ENCODE measurements at places on chromosomes 7 and 10.

DNA sequence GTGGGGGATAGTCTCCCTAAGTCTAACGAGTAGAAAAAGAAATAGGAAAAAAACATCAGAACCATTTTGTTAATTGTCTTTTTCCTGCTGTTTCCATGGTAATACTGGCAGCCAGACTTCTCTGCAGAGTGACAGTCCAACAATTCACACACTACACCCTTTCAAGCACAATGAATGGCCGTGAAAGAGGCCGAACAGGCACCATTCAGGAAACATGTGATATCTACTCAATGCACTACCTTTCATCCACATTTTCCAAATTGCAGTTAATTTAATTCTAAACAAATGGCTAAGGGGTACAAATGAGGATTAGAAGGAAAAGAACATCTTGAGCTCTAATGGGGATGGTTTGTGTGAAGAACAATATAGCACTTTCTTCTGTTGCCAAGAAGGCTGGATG is 358.5 kb upstream of the ANKRD30A start:
- no peak for DNase-seq

GRCh38 chr7:28362182-28362581 is 50.1 kb upstream of the CREB5 start:
- no peak for DNase-seq

GRCh38 chr7:134724606-134725005 is 54.8 kb upstream of the CALD1 start:
- no peak for DNase-seq

DNA sequence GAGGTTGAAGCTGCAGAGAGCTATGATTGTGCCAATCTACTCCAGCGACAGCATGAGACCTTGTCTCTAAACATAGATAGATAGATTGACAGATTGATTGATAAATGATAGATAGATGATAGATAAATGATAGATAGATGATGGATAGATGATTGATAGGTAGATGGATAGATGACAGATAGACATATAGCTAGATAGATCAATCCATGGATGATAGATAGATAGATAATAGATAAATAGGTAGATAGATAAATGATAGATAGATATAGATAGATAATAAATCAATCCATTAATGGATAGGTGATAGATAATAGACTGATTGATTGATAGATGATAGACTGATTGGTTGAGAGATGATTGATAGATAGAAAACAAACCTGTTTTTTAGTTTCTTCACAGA is 349.6 kb downstream of the PAXIP1 start:
- DNase-seq: no peak

- DNase-seq: no peak
Measured at GRCh38 chr7:40826411-40827221, 691.8 kb downstream of the SUGCT start.

DNA sequence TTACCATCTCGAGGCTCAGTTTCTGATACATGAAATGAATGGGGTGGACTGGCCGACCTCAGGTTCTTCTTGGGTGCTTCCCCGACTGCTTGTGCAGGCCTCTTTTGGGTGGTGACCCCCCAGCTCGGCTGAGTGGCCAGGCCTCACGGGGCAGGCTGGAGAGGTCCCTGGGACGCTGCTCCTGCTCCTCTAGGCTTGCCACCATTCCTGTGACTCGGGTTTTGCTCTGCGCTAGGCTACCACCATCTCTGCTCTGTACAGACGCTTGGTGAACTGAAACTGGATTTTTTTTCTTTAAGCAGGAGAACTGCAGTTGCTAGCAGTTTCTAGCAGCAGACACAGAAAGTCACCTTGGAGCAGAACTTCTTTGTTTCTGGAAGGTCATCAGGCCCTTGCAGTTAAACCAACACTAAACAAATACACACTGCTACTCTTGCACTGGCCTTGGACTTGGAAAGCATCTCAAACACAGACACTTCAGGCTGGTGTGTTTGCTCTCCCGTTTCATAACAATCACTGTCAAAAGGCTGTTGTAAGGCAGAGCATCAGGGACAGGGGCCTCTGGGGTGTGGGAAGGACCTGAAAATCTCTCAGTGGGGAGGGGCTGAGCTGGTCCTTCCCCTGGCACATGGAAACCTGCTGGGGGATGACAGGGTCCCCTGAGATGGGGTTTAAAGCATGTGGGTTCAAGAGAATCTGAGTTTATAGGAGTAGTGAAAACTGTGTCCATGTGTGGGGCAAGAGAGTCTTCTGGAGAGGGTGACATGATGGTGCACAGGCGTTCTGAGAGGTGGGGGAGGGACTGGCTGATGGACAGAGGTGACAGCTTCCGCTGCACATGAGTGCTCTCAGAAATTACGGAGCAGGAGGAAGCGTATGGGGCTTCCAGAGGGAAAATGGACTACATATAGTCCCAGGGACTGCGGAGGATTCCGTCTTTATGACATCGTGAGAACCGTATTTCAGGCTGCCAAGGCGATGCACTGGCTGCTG is 35.0 kb upstream of the GIMAP8 start:
- DNase-seq: no peak

- no peak for DNase-seq
Measured at GRCh38 chr7:51128545-51129435, 187.8 kb downstream of the COBL start.

Measured in testis (tissue), 5 donors.